Hematopoietic multipotent progenitor cell (in vitro differentiated cells): ENCODE measurements at places on chromosomes 5 and 9.

GRCh38 chr5:14365831-14366430 lies 215.7 kb upstream of the OTULINL start:
- DNase-seq: no peak

DNA sequence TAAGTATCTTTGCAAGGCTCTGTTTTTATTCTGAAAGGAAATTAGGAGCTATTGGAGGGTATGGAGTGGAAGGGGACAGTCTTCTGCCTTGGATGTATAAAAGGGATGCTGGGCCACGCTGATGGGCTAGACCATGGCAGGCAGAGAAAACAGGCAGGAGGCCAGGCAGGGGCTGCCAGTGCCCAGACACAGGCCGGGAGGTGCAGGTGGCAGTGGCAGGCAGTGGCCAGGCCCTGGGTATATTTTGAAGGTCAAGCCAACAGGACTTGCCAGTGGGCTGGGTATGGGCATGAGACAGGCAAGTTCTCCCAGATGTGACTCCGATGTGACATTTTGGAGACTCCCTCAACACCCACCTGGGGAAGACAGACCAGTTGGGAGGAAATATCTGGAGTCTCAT lies 131.9 kb downstream of the KCNIP1 start:
- no peak for DNase-seq

- no peak for DNase-seq
Measured at GRCh38 chr9:87340391-87340790, 157.3 kb upstream of the DAPK1 start.

DNA sequence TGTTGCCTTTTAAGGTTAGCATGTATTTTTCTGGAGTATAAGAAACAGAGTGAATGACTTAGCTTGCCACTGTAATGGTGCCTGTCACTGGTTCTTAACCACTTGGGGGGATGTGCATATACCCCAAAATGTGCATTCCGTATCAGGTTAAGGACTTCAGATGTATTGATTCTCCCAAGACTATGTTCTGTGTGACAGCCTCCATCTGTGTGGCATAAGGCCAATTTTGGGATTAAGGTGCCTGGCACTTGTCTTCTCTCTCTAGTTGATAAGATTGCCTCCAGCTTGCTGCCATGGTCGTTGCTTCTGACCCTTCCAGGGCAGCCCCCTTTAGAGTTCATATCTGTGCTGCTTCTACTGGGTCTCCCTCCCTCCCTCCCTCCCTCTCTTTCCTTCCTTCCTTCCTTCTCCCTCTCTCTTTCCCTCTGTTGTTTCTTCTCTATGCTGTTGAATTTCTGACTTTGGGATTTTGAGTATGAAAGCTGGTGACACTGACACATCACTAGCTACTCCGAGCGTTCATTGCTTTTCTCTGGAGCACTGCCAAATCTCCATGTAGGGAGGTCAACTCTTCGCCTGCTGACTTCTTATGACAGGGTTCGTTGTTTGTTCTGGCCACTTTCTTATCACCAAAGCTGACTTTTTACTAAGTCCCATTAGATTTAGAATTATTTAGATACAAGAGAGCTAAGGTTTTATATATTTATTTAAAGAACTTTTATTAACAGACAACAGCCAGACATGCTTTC lies 31.0 kb downstream of the TNFAIP8 start:
- no peak for DNase-seq

GRCh38 chr9:121261107-121261460 lies 6.9 kb upstream of the GSN start:
- no peak for DNase-seq

GRCh38 chr5:150305557-150305956 lies 2.9 kb upstream of the ARSI start:
- DNase-seq: no peak

DNA sequence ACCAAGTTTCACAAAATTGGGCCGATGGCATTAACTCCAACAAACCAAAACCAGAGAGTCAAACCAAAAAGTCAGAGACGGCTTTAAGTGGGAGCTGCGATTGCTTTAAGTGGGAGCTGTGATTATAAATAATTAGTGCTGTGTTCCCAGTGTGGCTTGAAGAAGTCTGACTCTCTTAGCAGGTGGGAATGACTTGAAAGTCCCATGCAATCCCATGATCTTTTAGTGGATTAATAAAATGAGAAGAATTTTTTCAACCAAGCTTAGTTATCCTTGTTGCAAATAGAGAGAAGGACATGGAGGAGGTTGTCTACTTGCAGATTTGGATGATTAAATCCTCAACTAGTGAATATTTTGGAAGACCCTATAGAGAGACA lies 68.5 kb downstream of the MYO10 start:
- no peak for DNase-seq

DNA sequence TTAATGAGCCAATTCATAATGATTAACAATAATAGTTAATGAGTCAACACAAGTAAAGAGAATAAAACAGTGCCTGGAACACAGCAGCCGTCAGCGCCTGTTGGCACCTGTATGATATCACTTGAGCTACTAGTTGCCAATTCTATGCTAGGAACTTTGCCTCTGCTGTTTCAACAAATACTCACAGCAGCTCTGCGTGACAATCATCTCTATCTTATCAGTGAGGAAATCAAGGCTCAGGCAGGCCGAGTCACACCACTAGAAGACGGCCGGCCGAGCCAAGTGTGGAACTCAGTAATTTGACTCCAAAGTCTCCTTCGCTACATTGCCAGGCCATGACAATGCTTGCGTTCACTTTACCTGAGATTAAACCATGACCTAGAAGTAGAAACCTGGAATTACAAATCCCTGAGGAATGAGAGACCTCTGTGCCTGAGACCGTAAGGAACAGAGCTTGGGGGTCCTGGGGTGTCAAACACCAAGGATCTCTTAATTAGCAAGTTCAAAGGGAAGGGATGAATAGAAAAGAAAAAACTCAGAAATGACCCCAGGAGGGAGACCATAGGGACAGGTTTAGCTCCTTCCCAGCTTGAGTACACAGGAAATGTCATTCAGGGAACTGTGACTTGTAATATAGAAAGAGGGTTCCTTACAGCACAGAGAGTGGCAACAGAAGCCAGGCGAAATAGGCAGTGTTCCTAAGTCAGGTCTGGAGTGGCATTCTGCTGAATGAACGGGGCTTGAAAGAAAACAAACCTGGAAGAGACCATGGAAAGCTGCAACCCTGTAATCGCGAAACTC lies 109.1 kb downstream of the SUSD1 start:
- no peak for DNase-seq

GRCh38 chr9:131769361-131769760 lies 29.5 kb upstream of the RAPGEF1 start:
- no peak for DNase-seq

GRCh38 chr9:79868567-79869189 lies 296.9 kb downstream of the TLE4 start:
- peak; percentile 26 for DNase-seq

- DNase-seq: no peak
Measured at GRCh38 chr9:17863213-17863883, 284.5 kb downstream of the SH3GL2 start.

DNA sequence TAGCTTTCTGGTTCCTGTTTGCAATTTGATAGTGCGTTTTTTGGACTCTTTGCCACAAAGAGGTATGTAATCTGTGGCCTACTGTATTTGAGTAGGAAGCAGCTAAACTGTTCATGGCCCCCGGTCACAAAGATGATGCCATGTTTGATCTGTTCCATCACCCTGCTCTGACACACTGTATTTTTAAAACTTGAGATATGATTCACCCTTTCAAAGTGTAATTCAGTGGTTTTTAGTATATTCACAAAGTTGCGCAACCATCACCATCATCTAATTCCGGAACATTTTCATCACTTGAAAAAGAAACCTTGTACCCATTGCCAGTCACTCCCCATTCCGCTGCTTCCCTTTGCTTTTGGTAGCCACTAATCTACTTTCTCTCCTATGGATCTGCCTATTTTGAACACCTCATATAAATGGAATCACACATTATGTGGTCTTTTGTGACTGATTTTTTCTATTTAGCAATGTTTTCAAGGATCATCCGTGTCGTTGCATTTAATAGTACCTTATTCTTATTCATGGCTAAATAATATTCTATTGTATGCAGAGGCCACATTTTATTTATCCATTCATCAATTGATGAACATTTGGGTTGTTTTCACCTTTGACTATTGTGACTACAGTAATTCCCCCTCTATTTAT lies 141.6 kb downstream of the NR3C1 start:
- DNase-seq: no peak
